ENCODE measurements at places on chromosomes 1 and 21.

DNA sequence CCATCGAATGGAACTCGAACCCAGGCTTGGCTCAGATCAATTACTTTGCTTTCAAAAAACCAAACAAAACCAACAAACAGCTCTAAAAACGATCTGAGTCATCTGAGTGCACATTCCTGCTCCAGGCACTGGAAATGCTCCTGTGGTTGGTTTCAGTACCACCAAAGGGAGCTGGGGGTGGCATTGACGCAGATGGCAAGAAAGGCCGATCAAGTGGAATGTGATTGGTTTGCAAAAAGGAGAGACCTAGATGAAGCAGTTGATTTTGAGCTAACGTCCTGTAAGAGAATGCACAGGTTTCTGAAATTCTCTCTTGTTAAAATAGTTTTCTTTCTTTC lies 39.5 kb downstream of the PIK3CD start:
- DNase-seq = no peak

DNA sequence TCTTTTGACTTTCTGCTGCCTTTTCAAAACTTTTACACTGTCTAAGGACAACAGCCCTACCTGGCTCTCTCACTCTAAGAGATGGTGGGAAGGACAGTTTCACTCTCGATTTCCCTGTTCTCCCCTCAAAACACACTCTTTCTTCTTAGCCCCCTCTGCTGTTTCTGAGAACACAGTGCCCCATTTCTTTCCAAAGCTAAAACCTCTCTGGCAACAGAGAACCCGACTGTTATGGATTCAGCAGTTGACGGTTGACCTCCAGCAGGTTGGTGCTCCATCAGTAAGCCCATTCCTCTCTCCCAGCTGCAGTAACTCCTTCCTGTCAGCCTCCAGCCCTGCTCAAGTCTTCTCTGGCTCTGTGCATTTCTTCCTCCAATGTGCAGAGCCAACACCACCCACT lies 88.2 kb upstream of the ABCD3 start:
- no peak for DNase-seq

DNA sequence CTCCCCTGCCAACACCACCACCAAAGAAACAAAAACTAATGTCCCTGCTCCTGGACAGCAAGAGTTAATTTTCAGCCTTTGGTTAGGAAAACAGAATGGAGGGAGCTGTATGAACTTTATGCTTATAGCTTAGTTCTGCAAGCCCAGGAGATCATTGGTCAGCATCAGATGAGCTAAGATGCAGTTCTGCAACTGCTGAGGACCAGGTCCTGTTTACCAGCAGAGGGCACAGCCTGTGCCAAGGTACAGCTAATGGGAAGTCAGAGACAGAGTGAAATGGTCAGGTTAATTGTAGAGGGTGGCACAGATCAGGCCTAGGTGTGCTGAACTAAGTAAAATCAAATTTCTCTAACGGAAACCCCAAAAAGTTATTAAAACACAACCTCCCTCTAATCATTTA lies 161.3 kb downstream of the ROR1 start:
- no peak for DNase-seq

- no peak for DNase-seq
Observed at GRCh38 chr1:116999596-116999995, 2.0 kb upstream of the CD101 start.

DNA sequence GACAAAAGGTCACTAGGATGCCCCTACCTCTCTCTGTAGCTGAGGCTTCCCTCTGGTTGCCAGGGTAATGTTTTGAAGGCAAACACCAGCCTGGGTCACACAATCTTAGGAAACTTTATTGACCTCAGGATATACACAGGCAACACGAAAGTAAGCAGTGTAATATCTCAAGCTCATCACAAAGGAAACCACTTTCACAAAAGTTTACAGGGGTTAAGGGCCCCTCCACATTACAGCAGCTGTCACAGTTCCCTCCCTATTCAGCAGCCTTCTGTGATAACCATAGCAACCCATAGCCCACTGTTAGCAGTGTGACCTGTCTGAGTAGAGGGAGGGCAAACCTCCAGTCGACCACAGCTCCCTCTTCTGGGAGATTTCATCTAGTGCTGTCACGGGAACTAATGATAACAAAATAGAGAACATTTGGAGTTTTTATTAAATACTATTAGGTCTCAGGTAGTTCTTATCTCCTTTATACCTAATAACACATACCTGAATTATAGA lies 149.8 kb downstream of the PTPRC start:
- no peak for DNase-seq

GRCh38 chr1:35505911-35506798 lies 51.0 kb downstream of the KIAA0319L start:
- DNase-seq = no peak

- DNase-seq = no peak
Observed at GRCh38 chr1:53979712-53980450, 33.7 kb downstream of the LRRC42 start.

DNA sequence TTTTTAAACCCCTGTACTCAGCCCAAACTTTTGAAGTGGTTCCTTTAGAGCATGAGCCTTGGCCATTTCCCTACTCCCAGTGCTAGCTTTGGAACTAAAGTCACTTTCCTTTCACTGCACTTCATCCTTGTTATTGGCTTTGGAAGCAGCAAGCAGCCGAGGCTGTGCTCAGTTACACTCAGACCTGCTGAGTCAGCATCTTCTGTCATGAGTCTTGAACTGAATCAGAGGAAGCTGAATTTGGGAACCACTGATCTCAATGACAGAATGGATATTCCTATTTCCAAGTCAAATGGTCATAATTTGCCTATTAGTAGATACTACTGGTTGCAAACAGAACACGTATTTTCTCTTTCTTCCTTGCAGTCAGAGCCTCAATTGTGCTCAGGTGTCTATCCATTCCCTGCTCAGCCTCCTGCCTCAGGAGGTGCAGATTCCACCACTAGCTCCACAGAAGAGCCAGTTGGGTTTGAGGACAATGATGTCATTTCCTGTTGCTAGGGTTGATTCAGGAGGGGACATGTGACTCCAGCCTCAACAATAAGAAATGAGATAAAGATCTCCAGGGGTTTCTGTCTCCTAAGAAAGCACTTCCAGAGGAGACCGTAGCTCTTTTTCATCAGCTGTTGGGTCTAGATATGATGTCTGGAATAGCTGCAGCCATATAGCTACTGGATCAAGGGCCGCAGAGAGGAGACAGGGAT lies 44.9 kb upstream of the NTPCR start:
- DNase-seq = no peak

Measured in activated CD4-positive, alpha-beta T cell treated with anti-CD3 and anti-CD28 coated beads, Interleukin-2, amount 50 U/mL, for 24 hours (primary cell).